Activated CD8-positive, alpha-beta memory T cell treated with anti-CD3 and anti-CD28 coated beads for 36 hours (primary cell): ENCODE measurements at places on chromosomes 5 and 9. TPM values are rescaled to one million over a fixed set of nuclear protein-coding genes. Genes with fewer than 3 reads are reported as not detected.

Gene ITGA1
- 23.5 TPM for total RNA-seq

Gene IGFBPL1
- not detected for total RNA-seq

Gene CER1
- not detected for total RNA-seq

Gene CCL19
- not detected for total RNA-seq

Gene ENTPD2
- not detected for total RNA-seq

Gene TAL2
- total RNA-seq: 0.29 TPM

Gene CA9
- 6.2 TPM for total RNA-seq

Gene BHMT
- total RNA-seq: not detected

Gene ORM2
- total RNA-seq: not detected

Gene FAM221B
- total RNA-seq: not detected

Gene GPSM1
- total RNA-seq: 7.5 TPM

Gene ARL10
- total RNA-seq: 16.7 TPM

Gene LHX6
- not detected for total RNA-seq

Gene TTF1
- 30.9 TPM for total RNA-seq

Gene FCHO2
- total RNA-seq: 2.8 TPM

Gene PCDHGB5
- 0.19 TPM for total RNA-seq

Gene SERINC5
- 26.5 TPM for total RNA-seq

Gene PCDHA6
- total RNA-seq: not detected

Gene PTGES
- not detected for total RNA-seq

Gene TAF11L10
- total RNA-seq: not detected

Gene SARDH
- total RNA-seq: 2.1 TPM

Gene ZNF454
- not detected for total RNA-seq

Gene G3BP1
- 368 TPM for total RNA-seq

Gene CCL27
- 0.29 TPM for total RNA-seq

Gene SMIM33
- 0.10 TPM for total RNA-seq
